Activated T-cell treated with anti-CD3 and anti-CD28 coated beads for 48 hours (primary cell): ENCODE measurements at places on chromosomes 7 and 10.
A peak's percentile ranks its signal among the peaks of the same experiment; 100 is the strongest.

GRCh38 chr10:88651101-88651551 lies 13.1 kb upstream of the LIPF start:
- no peak for DNase-seq

- no peak for DNase-seq
Measured at GRCh38 chr10:49113741-49114141, 1.6 kb downstream of the VSTM4 start.

- peak; percentile 36 for DNase-seq
Measured at GRCh38 chr10:29409241-29410054, 120.6 kb downstream of the LYZL1 start.

DNA sequence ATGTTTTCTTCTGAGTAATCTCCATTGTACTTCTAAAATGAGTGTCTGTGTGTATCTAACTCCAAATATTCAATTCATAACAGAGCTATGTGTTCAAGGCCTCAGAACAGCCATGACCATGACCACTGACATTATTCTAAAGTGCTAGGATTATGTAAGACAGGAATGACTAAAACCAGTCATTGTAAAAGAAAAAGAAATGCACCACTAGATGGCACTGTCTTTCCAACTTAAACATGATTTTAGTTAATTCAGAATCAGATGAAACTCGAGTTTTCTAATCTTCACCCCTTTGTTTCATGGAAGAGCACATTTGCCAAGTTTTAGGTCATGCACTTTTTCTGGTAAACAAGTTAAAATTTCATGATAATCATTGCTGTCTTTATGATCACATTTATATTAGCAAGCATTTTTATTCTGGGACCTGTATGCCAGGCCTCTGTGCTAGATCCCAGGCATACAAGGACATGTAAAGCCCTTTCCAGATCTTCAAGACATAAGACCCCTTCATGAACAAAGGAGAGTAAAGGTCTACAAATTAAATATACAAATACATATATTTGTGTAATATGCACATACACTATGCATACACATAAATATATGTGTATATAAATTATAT lies 26.1 kb upstream of the RSU1 start:
- DNase-seq, result no peak

GRCh38 chr10:79405221-79405994 lies 40.0 kb downstream of the ZCCHC24 start:
- DNase-seq, result no peak

- no peak for DNase-seq
Measured at GRCh38 chr7:138935465-138936011, 45.7 kb downstream of the KIAA1549 start.
